ENCODE measurements at places on chromosomes 6 and 20.

- peak; percentile 30 for DNase-seq
These were observed 659 bp downstream of the TMX4 start for GRCh38 chr20:8018958-8019245.

- no peak for DNase-seq
These were observed 387.8 kb downstream of the SMOC2 start for GRCh38 chr6:168828800-168829199.

DNA sequence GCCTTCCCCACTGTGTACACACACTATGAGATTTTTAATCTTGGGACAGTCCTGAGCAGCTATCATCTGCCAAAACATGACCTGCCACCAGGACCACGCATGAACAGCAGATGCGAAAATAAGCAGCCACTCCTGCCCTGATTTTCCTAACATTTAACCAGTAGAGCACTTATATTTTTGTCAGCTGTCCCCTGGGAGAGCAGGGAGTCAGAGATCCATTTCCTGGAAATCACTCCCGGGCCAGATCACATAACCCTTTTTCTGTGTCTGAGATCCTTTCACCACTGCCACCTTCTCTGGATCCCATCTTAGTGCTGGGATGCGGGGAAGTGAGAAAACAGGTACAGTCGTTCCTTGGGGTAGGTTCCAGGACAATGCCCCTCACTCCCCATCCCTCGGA lies 5.7 kb downstream of the SDCBP2 start:
- no peak for DNase-seq

DNA sequence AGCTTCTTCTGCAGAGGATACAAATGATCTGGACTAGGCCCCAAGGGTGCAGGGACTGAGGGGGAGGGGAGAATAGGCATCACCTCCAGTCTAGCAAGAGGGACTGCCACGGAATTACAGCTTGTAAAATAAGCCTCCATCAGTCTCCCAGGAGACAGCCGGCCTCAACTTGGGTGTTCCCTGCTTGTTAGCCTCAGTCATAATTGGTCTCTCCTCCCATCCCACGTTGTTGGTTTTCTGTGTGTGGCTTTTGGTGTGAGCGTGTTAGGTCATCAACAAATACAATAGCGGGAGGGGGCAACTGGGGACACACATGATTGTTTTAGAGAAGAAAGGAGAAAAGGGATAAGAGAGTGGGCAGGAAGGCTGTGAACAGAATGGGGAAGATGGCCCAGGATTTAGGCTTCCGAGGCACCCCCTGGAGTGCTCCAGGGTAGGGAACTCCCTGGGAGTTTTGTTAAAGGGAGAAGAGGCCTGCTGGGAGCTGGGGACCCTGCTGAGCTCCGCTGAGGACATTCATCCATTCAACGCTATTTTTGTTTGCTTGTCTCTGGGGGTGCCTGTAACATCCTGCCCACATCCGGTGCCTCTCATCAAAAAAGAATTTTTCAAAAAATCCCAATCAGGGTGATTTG lies 9.2 kb downstream of the FOXA2 start:
- DNase-seq = no peak

- no peak for DNase-seq
These were observed 27.2 kb downstream of the ARHGAP40 start for GRCh38 chr20:38628580-38629470.

GRCh38 chr6:56430629-56431600 lies 183.5 kb upstream of the COL21A1 start:
- no peak for DNase-seq

DNA sequence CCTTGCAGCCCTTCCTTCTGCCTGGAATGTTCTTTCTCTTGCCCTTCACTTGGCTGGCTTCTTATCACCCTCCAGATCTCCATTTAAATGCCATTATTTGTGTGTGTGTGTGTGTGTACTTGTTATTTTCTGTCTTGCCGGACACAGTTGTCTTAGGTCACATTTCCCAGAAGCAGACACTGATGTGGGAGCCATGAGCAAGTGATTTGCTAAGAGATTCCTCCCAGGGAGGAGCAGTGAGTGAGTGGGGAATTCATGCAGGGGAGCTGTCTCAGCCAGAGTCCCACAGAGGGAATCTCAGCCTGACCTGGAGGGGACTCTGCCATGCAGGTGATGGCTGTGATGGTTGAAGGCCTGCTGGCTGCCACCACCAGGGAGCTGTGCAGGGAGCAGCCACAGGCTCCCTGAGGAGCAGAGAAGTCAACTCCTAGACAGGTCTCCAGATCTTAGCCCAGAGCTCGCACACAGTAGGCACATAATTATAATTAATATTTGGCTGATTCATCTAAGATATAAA lies 96.5 kb downstream of the SYNDIG1 start:
- no peak for DNase-seq

GRCh38 chr20:49889001-49889934 lies 26.1 kb downstream of the SPATA2 start:
- DNase-seq = no peak

GRCh38 chr20:25000268-25000801 lies 7.8 kb upstream of the APMAP start:
- no peak for DNase-seq

DNA sequence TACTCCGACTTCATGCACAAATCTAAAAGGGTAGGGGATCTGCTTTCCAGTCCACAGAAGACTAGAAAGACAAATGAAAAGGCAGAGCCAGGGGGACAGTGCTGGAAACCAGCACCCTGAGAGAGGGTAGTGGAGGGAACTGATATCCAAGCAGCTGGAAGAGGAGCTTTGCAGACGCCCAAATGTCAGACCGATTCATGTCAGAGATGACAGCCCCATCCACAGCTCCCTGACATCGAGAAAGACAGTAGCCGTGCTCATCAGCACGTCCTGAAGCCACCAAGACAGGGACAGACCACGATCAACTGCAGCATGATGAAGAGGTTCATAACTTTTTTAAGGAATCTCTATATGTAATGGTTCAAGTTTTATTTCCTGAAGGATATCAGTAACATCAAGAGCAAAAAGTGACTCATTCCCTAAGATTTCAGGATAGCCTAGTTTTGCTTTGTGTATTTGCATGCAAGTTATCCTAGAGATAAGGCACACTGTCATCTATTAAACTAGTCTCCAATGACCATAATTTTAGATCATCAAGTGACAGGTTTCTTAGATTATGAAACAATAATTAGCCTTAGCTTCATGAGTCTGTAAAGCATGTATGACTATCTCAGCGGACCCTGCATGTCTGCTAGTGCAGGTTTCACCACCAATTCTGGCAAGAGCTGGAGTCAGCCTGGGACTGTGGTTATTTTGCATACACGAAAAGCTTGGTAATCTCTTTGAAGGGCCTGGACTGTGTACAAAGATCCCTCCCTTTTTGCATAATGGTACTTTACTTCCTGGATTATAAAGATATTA lies 43.0 kb downstream of the PRDM1 start:
- no peak for DNase-seq

- no peak for DNase-seq
These were observed 460.9 kb upstream of the KHDRBS2 start for GRCh38 chr6:62746968-62747367.

GRCh38 chr6:1143655-1144054 lies 168.2 kb upstream of the FOXQ1 start:
- DNase-seq = no peak

DNA sequence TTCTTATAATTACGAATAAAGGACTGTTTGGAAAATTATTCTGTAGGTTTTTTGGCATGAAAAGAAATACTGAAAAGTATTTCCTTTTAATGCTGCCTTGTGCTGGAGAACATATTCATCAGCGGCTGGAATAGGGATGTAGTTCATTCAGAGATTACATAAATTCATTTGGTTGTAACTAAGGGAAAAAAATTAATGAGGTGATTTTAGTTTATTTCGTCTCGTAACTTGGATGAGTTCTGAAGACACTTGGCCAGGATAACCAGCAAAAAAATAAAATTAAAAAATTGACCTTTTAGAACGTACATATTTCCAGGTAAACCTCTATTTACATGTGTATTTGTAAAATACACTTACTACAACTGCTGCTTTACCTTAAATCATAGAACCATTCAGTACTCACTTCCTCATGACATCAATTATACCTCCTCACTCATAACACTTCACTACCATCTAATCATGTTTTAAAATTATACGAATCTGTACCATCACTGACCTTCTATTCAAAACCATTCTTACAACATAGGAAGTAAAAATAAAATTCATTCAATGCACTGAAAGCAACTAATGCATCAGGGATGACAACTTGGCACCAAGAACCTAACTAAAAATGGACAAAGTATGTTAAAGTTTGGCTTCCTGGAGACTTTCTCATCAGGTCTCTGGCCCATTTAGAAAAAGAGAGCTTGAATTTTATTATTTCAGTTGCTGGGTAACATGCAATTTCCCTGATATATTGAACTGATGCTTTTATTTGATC lies 17.2 kb downstream of the KLHL31 start:
- DNase-seq = no peak

GRCh38 chr6:39074486-39074885 lies 25.9 kb downstream of the GLP1R start:
- no peak for DNase-seq

GRCh38 chr6:36865835-36866234 lies 8.8 kb downstream of the PPIL1 start:
- DNase-seq = no peak

DNA sequence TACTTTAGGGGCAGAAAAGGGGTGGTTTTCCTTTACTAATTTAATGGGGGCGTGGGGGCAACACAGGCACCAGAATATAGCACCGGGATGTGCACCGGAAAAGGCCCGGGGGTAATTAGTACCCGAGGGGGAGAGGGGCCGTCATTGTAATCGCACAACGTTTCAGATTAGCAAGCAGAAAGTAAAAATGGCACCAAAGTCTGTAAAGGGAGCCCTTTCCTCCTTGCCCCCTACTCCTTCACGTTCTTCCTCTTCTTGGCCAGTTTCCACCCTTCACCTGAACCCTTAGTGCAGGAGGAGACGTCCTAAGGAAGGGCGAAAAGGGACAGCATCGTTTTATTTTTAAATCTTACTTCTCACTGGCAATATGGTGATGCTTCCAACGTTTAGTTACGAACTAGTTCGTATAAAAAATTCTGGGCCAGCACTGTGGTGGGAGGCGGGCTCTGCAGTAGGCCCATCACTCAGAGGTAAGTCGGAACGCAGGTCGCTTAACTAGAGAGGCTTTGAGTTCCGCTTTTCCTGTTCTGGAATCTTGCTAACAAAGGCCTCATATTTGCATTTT lies 742 bp upstream of the CEP85L start:
- DNase-seq = no peak

GRCh38 chr20:1272368-1273100 lies 6.4 kb downstream of the SNPH start:
- no peak for DNase-seq

- DNase-seq = no peak
These were observed 14.0 kb upstream of the TOP1 start for GRCh38 chr20:41014561-41015088.

DNA sequence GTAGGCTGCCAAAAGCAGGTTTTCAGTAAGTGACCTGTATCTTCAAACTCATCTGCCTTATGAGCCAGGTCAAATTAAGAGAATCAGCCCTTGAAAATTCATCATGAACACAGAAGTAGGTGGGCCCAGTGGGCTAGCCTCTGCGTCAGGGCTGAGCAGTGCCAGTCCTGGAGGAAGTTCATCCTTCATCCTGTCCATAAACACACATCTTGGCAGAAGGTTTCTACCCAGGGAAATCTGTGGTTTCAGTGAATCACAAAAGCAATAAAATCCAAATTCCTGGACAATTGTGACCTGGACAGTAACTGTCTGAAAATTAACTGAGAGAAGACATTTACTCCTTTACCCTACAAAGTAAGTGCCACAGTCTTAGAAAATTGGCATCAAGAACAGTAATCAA lies 72.4 kb downstream of the ATG5 start:
- DNase-seq = no peak

DNA sequence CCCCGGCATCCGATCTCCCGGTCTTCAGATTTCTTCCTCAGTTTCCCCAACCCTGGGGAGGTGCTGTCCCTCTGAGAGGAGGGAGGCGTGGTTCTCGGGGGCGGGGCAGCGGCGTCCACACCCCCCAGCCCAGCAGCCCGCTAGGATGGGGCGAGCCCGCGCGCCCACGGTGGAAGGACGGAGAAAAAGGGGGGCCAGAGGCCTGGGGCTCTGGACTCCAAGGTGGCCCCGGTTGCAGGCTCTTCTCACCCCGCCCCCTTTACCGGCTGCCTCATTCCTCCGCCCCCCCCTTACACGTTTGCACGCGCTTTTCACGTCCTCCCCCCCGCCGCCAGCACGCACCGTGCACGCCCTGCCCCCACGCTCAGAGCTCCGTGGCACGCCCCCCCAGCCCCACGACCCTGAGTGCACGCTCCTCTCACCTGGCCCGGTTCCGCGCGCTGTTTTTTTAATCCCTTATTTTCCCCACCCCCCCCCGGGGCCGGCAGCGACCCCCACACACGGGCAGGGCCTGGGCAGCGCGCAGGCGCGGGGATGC lies 402 bp downstream of the ZBTB12 start:
- no peak for DNase-seq

GRCh38 chr6:163466839-163467390 lies 52.4 kb downstream of the QKI start:
- no peak for DNase-seq

- no peak for DNase-seq
These were observed 780 bp downstream of the TFAP2A start for GRCh38 chr6:10413850-10414738.

- no peak for DNase-seq
These were observed 148.7 kb downstream of the PRL start for GRCh38 chr6:22147921-22148776.

DNA sequence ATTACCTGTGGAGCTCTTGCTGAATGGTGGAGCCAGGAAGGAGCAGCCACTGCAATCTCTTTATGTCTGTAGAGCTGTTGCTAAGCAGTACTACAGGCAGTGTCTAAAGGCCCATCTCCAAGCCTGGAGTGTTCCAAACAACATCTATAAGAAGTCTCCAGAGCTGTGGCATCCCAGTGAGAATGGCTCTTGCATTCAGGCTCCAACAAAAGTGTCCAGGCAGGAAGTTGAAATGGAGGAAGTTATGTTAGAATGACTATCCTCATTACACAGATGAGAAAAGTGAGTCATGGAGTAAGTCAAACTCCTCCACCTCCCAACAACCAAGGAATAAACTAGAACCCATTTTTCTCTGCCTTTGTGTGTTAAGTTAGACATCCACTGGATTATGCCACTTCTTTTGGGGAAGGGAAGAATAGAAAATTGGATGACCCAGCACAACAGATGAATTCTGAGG lies 288.5 kb upstream of the STXBP5 start:
- no peak for DNase-seq

- no peak for DNase-seq
These were observed 161.8 kb downstream of the NFATC2 start for GRCh38 chr20:51380401-51381385.

GRCh38 chr20:62366370-62367135 lies 559 bp downstream of the LAMA5 start:
- no peak for DNase-seq

DNA sequence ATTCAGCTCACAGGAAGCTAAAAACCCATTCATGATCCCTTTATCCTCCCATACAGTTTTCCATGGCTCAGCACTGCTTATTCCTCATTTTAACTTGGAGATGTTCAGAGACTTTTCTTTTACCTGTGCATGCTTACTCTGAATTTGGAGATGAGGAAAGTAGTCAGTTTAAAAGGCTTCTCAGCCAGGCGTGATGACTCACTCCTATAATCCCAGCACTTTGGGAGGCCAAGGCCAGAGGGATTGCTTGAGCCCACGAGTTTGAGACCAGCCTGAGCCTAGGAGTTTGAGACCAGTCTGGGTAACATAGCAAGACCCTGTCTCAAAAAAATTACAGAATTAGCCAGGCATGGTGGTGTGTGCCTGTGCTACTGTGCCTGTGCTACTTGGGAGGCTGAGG lies 30.3 kb upstream of the TMEM217 start:
- no peak for DNase-seq

Measured in stimulated activated CD4-positive, alpha-beta T cell treated with anti-CD3 and anti-CD28 coated beads, Interleukin-1b, Interleukin-23, amount 100 ng/mL, for 1 hour (primary cell).